Eye (tissue), 1 donor: ENCODE measurements at places on chromosomes 2 and 18.

DNA sequence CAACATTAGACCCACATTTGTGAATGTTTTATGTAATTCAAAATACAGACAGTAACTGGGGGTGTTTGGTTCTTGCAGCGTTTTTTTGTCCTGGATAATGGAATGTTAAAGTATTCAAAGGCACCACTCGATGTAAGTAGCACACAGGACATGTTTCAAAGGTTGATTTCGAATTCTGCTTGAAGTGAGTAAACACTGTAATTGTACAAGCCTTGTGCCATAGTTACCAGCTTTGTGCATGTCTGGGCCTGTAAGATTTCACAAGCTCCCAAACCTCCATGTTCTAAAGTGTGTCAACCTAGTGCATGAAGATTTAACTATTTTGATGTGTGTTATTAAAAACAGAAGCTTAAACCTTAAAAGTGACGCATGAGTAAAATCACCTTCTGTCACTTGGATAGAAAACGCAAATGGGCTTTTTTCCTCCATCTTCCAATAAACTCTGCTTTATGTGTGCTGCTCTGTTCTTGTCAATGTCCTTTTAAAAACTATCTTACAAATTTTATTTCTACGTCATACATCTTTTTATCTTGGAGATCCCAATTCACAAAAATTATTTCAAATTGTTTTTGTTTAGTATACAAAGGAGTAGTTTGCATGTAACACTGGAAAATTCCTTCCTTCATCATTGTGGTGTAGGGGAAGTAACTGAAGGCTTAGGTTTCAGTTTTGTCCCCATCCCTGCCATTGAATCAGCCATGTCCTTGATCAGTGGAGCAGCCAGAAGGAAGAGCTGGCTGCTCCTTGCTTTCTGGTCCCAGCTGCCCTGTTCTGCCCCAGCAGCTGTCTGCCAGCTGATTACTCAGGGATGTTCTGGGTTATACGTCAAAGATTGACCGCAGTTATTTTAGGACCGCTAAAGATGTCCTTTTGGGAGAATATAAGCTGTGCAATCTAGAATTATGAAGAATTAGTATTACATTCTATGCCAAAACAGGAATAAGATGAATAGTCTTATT, 119.2 kb downstream of the PRKRA start:
- DNase-seq = no peak

DNA sequence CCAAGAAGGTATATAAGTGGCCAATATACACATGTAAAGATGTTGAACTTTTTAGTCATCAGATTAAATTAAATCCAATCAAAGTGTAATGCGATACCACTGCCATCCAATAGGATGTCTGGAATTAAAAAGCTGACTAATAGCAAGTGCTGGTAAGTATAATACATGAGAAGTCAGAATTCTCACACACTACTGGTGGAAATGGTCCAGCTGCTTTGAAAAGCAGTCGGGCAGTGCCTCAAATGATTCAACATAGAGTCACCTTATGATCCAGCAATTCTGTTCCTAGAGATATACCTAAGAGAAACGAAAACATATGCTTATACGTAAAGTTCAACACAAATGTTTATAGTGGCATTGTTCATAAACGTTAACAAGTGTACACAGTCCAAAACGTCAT, 124.1 kb upstream of the MYT1L start:
- DNase-seq = no peak

- peak; percentile 93 for DNase-seq
Observed at GRCh38 chr2:205865905-205866441, 183.7 kb downstream of the NRP2 start.

DNA sequence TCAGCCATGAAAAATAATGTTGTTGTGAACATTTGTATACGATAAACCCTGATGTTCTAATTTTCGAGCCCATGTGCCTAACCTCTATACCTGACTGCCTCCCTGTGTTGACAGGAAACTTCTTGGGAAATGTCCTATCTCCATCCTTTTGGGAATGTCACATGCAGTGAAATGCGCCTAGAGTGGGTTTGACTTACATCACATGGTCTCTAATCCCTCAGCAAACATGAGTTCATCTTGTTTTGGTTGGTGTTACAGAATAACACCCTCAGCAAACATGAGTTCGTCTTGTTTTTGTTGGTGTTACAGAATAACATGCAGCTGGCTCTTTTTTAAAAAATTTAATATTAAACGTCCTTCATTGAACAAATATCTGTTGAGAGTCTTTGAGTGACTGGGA, 4.3 kb upstream of the UGT1A6 start:
- no peak for DNase-seq

GRCh38 chr2:69797836-69798289, 31.6 kb upstream of the GMCL1 start:
- DNase-seq = no peak

GRCh38 chr2:190678444-190679162, 29.7 kb downstream of the NAB1 start:
- peak; percentile 52 for DNase-seq

DNA sequence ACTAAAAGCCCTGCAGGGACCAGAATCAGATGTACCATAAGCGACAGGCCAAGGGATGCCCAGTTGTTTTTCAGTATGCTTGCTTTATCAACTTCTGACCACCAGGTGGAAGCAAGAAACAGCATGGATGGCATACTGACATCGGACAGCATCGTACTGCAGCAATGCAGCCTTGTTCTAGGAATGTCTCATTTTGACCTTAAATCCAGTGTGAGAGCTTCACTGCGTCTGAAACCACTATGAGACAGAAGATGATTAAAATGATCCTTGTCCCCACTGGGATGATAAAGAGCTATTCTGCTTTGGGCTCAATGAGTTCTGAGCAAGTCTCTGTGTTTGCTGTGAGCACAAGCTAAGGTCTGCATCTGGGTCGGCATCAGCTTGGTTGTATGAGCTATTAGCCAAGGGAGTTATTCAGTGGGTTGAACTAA, 54.3 kb downstream of the CDK15 start:
- peak; percentile 93 for DNase-seq

DNA sequence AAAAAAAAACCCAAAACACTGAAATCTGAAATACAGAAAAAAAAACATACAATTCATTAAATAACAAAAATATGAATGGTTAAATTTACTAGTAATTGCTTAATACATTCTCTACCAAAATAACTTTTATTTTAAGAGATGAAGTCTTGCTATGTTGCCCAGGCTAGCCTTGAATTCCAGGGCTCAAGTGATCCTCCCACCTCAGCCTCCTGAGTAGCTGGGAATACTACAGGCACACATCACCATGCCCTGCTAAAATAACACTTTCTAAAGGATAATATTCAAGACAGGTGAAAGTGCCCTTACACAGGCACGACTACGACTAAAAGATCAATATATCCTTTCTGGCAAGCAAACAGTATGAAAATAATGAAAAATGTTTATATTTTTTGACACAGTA, 9.5 kb downstream of the USP34 start:
- DNase-seq = no peak

DNA sequence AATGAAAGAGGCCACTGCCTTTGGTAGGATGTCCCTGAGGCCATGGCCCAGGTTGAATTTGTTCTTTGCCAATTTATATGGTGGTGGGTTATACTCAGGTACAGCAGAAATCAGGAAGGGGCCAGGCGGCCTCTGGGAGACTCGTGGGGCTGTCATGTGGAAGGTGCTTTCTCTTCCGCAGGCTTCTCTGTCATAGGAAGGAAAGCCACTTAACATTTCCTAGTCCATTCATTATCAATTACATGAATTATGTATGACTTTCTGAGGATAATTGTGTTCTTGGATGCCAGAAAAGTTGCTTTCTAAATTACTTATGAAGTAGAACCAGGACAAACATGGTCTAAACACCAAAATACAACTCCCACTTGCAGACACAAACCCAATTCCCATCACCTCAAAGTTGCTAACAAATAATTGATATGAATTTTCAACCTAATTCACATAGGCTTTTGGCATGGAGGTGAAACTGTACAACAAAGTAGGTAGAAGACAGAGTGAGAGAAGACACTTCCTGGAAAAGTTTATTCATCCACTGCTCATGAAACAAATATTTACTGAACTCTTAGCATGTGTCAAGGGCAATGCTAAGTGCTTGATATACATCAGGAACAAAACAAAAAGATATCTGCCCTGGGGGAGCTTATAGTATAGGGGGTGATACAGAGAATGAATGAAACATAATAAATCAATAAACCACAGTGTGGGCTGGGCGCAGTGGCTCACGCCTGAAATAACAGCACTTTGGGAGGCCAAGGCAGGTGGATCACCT, 50.5 kb upstream of the CHMP1B start:
- DNase-seq = no peak

GRCh38 chr2:188196343-188197008, 95.2 kb upstream of the GULP1 start:
- DNase-seq = no peak

DNA sequence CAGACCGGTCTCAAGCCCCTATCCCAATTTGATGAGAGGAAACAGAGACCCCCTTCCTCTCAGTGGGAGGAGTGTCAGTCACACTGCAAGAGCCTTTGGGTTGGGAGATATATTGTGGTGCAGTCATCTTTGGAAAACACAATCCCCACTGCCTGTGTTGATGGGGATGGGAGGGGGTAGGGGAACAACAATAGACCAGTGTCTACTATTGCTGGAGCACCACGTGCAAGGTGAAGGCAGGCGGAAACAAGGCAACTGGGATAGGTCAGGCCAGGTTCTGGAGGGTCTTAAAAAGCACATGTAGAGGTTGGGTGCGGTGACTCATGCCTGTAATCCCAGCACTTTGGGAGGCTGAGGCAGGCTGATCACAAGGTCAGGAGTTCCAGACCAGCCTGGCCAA, 127.9 kb downstream of the ZFP36L2 start:
- DNase-seq = no peak

GRCh38 chr2:29981402-29981801, 60.0 kb upstream of the ALK start:
- no peak for DNase-seq

- no peak for DNase-seq
Observed at GRCh38 chr2:3141696-3142095, 235.9 kb downstream of the EIPR1 start.

DNA sequence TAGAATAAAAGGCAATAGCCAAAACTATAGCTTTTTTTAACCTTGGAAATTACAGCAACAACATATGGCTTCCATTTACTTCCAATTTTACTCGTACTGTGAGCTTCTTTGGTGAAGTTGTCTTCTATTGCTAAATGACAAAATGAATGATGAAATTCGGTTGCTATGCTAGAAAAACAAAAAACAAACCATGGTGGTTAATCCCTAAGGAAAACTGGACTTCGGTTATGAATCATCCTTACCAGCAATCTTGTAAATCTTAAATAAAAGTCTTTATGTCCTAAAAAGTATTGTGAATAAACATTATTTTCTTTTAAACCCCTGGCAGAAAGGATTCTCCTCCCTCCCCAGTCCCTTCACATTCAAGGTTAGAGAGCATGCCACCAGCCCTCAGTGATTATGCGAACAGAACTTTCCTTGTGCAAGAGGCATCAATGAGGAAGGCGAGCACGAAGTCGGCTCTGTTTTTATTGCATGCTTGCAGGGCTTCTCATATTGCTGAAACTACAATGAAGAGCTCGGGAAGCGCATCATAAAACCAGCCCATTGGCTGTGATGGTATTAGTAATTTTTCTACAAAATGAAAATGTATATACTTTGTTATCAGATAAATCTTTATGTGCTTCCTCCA, 62.9 kb downstream of the ZNF521 start:
- DNase-seq = peak; percentile 73

DNA sequence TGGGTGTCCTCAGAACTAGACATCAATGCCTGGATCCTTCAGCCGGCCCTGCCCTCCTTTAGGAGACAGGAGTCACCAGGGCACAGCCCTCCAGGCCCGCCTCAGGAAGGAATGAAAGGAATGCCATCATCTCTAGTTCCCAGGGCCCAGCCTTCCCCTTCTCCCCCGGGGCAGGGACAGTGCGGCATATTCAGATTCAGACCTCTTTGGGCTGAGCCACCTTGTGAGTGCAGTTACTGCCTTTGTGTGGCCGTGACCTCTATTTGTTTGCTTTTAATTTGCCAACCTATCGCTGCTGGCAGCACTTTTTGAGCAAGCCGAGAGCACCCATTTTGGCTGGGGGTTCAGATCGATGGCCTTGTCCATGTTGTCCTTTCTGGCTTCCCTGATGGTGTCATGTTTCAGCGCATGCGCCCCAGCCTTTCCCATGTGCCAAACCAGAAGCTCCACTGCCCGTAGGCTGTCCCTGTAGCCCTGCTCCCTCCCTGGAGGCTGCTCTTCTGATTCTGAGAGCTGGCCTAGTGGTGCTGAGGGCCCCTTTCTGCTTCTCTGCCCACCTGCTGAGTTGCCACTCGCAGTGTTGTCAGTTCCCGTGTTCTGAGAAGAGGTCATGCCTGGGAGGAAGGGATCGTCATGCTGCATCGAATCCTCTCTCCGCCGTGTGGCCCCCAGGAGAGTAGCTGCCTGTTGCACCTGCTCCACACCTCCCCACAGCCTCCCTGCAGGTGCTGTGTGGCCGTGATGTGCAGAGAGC, 10.9 kb downstream of the ANKRD23 start:
- DNase-seq = peak; percentile 93

DNA sequence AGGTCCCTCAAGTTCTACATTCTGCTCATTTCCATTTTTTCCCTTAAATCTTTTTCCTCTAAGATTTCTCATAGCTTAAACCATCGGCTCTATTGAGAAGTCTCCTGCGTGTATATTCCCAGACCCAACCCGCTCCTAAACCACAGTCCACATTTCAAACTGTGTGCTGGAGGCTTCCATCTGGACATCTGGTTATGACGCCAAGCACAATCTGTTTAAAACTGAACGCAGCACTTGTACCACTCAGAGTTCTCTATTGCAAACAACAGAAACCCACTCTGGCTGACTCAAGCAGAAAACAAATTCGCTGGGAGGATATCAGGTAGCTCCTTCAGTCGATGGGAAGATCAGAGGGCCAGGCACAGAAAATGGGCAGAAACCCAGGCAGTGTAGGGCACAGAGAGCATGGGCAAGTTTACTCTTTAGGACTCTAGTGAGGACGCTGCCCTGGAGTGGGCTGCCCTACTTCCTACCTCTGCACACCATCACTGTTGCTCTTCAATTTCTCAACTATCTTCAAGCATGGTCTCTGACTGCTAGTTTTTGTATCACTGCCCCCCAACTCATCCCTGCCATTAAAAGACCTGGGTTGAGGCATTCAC, 5.6 kb upstream of the EML4 start:
- DNase-seq = no peak

- no peak for DNase-seq
Observed at GRCh38 chr18:57768537-57769326, 34.4 kb downstream of the ATP8B1 start.

- peak; percentile 89 for DNase-seq
Observed at GRCh38 chr18:76496194-76496890, 1.3 kb upstream of the ZNF516 start.

DNA sequence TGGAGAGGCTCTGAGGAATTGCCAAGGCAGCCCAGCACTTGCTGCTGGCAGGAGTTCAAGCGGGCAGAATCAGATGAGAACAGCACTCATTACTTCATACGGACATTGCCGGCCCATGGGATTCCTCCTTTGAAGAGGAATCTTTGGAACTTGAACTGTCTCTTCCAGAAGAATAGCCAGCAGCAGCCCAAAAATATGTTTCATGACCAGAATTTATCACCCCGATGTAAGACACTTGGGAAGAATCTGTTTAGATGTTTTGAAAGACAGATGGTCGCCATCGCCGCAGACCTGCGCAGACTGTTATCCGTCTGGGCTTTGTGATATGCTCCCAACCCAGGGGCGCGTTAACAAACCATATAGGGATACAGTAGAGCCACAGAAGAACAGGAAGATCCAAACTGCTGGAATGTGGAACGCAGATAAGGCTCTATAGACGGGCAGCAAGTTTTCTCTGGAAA, 3.7 kb upstream of the ADI1 start:
- DNase-seq = no peak

- peak; percentile 88 for DNase-seq
Observed at GRCh38 chr2:219459460-219460311, 25.0 kb downstream of the SPEG start.

- peak; percentile 95 for DNase-seq
Observed at GRCh38 chr18:10519999-10520935, 5.6 kb upstream of the NAPG start.
